ENCODE measurements at places on chromosomes 3 and 15.

DNA sequence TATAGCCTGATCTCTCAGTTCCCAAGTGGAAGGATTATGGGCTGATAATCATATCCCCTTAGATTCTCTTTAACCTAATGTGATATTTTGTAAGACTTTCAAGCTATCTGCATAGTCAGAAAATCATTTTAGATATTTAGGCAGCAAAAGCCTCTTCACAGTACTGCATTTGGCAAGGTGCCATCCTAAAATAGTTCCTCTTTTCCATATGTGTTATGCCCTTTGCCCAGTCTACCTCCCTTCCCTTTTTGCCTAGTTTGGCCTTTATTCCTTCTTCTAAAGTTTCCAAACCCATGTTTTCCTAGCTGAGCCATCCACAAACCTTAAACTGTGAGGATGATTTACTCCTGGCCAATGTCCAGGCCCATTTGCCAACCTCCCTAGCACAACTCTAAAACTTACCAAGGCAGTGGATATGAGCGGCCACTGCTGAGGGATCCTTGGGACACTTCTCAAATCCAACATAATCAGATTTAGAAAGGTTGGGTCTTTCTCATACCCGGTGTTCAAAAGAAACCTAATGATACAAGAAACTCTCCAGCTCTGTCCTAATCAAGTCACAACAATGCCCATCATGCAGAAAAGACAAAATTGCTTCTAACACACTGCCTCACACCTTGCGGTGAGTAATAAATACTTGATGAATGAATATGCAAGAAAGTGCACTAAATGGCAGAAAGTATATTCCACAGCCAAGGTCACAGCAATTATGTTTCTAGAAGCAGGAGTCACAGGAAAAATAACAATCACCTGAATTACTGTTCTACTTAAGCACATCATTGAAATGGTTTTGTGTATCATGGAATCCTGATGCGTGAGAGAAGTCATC lies 493.9 kb downstream of the NLGN1 start:
- no peak for DNase-seq

DNA sequence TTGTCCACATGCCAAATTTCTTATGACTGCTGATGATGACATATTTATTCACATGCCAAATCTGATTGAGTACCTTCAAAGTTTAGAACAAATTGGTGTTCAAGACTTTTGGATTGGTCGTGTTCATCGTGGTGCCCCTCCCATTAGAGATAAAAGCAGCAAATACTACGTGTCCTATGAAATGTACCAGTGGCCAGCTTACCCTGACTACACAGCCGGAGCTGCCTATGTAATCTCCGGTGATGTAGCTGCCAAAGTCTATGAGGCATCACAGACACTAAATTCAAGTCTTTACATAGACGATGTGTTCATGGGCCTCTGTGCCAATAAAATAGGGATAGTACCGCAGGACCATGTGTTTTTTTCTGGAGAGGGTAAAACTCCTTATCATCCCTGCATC lies 17.3 kb downstream of the B3GNT5 start:
- no peak for DNase-seq

- no peak for DNase-seq
Measured at GRCh38 chr3:67551361-67552016, 102.9 kb downstream of the SUCLG2 start.

DNA sequence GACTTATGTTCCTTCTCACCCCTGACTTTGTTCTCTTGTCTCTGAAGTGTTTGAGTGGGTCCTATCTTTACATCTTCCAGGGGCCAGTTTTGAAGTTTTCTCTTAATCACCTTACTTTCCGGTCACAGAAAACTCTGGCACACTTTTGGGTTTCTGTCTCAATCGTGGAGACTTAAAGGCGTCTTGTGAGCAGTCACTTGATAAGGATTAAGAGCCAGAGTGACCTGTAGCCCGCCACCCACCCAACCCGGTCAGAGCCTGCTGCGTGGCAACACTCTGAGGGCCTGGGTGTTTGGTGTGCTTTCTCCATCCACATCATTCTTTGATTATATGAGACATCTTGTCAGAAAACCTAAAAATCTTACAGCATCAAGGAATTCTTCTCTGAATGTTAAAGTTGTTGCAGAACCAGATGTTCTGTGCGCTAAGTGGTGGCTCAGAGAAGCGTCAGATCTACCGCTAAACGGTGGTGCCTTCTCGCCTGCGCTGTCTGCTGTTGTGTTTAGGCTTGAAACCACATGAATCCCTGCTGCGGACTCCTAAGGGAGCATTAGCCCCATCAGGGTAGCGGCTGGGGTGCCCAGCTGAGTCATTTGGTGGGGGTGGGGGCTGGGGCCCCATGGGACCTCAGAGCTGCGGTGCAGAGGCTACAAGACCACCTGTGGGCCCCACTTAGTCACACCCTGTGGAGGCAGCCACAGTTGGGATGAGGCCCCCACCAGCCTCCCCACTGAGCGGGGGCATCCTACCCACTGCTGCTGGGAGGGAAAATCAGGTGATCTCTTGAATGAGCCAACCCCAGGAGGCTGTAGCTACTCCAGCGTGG lies 158.7 kb upstream of the BHLHE40 start:
- DNase-seq = no peak

- DNase-seq = no peak
Measured at GRCh38 chr15:90807786-90808086, 60.7 kb upstream of the FURIN start.

- DNase-seq = no peak
Measured at GRCh38 chr3:36954452-36955134, 9.7 kb upstream of the TRANK1 start.

DNA sequence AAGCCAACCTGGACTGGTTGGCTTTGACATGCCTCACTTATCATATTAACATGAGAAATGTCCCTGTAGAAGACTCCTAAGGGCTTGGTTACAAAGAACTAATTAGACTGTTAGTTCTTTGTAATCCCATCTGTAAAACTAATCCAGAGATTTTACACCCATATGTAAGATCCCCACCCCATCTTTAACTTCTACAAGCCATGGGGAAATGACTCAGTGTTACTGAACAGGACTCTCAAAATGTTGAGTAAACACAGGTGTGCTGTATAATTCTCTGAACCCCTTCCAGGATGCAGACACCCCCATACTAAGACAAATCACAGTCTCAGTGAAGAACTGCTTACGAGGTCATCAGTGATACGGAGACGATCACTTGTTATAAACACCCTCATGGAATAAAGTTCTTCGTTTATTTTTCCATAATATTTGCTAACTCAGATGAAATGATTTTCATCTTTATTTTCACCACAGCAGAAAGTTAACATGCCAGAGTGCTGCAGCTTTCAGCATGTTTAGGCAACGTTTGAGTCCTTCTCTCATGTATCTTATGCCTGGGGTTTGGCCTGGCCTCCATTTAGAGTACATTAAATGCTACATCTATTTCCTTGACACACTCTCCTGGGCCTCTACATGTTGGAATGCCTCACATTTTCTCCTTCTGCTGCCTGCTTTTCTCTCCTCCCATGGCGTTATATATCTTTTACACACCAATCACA lies 55.3 kb upstream of the LEKR1 start:
- DNase-seq = no peak

DNA sequence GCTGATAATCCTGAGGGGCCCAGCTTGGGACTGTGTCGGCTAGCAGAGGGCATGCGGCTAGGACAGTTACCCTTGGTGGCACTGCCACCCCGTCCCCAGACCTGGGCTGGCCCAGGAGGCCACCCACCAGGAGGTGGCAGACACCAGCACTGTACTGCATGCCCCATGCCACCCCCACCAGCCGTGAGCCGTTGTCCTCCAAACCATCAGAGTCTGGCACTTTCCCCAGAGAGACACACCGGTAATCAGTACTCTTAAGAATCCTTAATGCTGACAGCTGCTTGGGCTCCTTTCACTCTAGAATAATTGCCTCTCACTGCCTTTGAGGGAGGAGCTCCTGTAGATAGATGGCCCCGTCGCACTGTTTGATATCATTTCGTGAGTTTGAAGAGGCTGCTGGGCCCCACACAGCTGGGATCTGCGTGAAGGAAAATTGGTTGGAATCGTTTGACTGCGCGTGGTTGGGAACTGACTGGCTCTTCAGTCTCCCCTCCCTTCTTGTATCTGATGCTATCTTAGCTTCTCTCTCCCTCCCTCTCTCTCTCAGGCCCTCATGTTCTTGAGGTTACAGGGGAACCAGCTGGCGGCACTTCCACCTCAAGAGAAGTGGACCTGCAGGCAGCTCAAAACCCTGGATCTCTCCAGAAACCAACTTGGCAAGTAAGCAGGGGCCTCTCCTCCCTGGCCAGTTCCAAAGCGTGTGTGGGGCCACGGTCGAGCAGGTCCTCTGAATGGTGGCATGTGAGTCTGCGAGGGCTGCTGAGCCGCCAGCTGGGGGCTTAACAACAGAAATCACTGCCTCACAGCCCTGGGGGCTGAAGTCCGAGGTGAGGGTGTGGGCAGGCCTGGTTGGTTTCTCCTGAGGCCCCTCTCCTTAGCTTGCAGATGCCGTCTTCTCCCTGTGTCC lies 94.9 kb downstream of the LRRK1 start:
- no peak for DNase-seq

DNA sequence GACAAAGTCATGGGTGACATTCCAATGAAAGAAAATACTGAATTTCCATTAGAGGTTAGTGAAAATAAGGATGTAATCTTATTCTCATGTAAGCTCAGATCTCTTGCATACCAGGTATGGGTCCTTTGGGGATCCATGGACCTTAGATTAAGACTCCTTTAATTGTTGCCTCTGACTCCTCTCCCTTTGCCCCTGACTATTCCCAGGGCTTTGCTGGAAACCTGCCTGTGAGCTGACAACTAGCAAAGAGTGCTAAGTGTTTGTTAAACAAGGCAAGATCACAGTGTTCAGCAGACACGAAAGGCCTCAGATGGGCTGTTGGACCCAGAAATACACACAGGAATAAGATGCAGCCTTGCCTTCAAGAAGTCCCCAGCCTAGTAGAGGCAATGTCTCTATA lies 32.1 kb downstream of the ACKR2 start:
- no peak for DNase-seq

GRCh38 chr3:112775011-112775742 lies 71.5 kb downstream of the CD200R1L start:
- no peak for DNase-seq

- DNase-seq = no peak
Measured at GRCh38 chr15:50418041-50418583, 6.1 kb upstream of the USP8 start.

DNA sequence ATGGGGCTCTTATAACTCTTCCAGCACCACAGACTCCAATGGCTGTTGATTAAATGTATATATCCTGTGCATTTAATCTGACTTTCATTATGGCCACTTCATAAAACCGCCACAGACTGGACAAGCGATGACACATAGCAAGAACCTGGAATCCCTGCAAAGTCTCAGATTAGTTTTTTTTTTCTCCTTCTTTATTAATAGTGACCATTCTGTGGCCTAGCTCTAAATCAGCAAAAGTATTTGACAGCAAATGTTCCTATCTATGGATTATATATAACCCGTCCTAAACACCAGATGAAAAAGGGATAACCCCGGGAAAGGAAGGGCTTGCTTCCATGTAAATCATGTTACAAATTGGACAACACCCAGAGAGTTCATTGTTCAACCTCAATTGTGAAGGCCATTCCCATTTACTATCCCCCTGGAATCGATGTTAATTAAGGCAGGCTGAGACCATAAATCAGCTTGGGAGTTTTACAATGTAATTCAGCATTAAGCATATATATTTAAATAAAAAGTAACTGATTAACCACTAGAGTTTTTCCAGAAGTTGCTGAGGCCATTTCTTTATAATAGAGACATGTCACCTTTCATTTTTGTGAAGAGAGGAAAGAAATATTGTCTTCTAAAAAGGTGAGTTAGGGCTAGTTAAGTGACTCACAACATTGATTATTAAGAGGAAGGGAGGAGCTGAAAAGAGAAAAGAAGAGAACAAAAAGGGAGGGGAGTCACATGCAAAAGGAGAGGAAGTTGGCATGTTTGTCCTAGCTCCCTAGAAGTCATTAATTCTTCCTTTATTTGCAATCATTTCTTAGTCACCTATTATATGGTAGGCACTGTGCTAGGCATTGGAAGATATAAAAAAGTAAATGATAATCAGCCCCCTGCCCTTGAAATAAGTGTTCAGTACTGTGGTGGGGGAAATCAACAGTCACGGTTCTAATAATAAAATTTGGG lies 26.2 kb downstream of the ALDH1A2 start:
- no peak for DNase-seq
